Stimulated activated CD8-positive, alpha-beta memory T cell treated with anti-CD3 and anti-CD28 coated beads, Interleukin-4, amount 100 ng/mL, for 1 hour (primary cell): ENCODE measurements at places on chromosomes 3 and 15.

- no peak for DNase-seq
Observed at GRCh38 chr3:126927846-126928245, 55.1 kb upstream of the PLXNA1 start.

DNA sequence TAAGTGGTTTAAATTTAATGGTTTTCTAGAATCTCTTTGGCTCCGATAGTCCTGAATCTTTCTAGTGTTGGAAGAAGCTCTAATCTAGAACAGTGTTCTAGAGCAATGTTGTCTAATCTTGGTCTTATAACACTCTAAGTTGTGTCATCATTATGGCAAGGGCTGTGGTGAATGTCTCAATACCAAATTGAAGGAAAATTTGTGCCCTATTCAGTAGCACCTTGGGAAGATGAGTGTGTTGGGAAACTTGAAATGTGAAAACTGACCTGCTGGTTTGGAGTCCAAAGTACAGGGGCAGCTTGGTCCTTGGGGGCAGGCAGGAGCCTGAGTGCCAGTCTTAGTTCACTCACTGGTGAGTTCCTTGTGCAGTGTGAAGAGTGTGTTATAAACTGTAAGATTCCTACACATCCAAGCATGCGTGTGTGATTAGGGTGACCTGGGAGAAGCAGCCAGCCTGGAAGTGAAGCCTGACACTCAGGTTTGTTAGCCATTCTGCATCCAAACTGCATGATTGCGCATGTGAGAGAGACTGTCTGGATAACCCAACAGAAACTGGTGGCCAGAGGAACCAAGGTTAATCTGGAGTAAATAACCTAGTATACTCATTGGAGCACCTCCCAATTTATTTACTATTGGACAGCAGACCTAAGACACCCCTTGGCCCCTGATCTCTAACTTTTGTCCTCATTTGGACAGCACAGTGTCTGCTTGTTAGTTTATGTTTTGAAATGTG, 14.6 kb downstream of the ZNF592 start:
- DNase-seq = no peak

DNA sequence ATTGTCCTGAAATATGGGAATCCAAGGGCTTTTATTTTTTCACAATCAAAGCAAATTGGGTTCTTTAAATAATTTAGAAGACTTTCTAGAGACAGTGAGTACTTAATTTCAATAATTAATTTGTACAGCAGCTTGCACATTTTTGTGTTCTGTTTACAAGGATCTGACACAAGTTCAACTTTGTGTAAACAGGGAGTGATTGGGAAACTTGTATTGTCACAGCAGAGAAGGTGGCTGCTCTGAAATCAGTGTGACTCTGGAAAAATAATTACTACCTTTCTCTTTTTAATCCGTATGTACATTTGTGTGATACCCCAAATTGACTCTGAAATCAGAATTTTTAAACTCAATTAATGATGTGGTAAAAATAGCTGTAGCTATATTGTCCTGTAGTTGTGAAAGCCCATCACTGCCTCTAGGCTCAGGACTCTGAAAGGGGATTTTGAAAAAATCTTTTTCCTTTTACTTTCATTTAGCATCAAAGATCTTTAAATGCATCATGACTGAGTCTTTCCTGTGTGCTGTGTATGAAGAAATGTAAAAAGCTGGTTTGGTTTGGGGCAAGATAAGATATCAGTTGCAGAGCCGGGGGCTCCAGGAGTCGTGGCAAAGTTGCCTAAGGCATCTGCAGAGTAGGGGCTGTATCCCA, 45.1 kb downstream of the MFSD1 start:
- no peak for DNase-seq

DNA sequence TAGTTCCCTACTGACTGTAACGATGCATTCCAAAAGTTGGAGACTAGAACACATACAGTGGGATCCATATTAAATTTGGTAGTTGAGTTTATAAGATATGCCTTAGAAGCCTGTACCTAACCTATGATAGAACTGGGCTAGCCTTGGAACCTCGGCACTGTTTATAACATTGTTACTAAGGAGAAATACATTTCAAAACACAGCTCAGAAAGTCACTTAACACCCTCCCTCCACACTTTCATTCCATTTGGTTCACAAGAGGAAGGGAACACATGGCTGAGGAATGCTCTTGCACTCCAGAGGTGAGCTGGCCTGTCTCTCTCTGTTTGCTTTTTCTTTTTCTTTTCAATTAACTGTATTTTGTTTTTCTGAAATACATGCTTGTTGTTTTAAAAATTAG, 48.7 kb upstream of the TSC22D2 start:
- DNase-seq = no peak

DNA sequence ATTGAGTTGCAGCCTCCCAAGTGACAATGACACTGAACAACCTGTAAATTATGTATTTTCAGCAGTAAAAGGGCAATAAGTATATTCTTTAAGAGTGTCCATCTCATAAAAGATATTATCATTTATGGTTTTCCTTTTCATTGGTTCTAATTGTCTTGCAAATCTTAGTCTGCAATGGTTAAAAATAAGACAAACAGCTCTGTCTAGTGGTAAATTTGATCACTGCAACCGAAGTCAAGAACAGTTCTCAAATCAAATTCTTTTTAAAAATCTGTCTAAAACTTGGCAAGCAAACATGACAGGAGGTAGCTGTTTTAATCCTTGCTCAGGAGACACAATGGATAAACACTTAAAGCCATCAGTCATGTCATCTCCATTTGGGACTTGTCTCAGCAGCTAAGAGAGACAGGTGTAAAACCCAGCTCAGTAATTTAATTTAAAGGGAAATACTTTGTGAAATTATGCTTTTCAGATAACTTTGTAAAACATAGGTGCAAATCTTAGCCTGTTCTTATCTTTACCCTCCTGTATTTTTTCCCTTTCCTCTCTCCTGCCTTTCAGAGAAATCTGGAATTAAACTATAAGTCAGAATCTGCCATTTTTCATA, 150.3 kb upstream of the ARHGEF26 start:
- DNase-seq = no peak

DNA sequence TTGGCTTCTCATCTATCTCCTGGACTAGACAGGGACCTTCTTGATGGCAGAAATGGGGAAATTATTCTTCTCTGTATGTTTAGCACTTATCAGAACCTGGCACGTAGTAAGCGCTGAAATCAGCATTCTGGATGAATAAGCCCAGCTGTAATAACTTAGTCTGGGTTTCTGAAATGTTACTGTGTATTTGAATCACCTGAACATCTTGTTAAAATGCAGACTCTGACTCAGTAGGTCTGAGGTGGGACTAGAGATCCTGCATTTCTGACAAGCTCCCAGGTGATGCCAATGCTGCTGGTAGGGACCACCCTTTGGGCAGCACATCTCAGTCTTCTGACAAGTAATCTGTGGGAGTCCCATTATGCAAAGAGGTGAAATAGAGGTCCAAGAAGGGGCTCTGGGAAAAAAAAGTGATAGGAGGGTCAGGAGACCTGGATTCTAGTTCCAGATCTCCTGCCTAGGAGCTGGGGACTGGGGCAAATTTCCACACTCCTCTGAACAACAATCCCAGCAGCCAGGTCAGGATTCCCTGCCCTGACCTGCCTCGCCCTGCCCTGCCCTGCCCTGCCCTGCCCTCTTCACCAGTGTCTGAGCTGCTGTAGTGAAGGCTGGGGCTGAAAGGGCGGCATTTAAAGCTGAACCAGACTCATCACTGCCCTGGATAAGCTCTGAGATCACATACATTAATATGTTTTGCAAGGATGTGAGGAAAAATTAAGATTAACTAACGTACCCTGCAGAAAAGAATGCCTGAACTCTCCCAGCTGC, 17.2 kb upstream of the SLC6A11 start:
- no peak for DNase-seq

DNA sequence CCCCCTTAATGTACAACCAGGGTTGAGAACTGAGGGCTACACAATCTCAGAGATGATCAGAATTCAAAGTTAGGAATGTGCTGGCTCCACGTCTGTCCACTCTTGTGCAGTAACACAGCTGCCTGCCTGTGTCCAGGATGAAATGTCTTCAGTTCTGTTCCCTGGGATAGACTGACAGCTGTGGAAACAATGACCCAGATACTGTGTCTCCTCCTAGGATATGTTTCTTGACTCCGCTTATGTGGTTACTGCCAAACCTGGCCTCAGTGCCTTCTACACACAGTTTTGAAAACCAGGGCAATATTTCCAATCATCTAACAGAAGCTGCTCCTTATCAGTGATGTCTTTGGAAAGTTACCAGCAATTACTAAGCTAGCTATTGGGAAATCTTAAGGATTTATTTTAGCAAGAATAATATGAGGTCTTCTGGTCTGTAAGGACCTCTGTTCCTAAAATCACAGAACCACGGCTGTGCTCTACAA, 67.6 kb downstream of the NOX5 start:
- no peak for DNase-seq

DNA sequence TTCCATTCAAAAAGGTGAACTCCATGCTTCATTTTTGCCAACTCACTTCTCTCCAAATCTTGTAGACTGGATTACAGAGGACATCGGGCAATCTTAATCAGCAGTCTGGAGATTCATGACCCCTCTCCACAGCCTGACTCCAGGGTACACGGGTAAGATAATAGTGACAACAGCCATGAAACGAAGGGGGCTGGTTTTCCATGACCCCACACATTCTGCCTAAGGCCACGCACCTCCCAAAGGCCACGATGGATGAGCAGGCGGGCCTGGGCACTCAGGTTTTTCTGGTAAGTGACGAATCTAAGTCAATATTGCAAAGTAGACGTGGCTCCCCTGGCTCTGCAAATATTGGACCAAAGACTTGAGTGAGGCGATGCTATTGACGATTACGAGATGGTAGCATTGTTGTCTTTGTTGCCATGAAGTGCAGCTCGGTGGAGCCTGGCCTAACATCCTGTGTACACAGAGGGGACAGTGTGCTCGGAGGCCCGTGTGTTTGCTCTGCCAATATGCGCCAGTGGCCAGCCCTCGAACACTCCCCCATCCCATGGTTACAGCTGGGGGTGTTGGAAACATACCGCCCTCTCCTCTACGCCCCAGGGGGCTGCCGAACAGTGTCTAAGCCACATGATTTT, 119.1 kb downstream of the OPA1 start:
- DNase-seq = no peak

GRCh38 chr15:22811640-22812039, 25.2 kb downstream of the NIPA1 start:
- no peak for DNase-seq

GRCh38 chr3:72449551-72449950, 398.7 kb downstream of the SHQ1 start:
- DNase-seq = no peak

GRCh38 chr15:56919609-56920366, 1.3 kb downstream of the TCF12 start:
- no peak for DNase-seq

DNA sequence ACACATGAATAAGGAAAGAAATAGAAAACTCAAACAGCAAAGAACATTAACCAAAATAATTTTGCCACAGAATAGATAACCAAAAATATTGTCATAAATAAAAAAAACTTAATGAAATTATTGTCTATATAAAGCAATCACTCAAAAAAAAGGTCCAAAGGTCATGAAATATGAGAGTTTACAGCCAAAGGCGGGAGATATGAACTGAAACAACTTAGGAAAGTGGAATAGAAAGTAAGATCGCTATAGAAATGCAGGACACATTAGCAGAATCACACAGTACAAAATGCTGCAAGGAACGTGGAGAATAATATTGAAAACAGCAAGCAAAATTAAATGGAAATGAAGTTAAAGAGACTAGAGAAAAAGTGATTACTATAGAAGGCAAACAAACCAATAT, 375.0 kb upstream of the ARHGEF26 start:
- no peak for DNase-seq

- no peak for DNase-seq
Observed at GRCh38 chr3:192817053-192817452, 89.7 kb upstream of the FGF12 start.

DNA sequence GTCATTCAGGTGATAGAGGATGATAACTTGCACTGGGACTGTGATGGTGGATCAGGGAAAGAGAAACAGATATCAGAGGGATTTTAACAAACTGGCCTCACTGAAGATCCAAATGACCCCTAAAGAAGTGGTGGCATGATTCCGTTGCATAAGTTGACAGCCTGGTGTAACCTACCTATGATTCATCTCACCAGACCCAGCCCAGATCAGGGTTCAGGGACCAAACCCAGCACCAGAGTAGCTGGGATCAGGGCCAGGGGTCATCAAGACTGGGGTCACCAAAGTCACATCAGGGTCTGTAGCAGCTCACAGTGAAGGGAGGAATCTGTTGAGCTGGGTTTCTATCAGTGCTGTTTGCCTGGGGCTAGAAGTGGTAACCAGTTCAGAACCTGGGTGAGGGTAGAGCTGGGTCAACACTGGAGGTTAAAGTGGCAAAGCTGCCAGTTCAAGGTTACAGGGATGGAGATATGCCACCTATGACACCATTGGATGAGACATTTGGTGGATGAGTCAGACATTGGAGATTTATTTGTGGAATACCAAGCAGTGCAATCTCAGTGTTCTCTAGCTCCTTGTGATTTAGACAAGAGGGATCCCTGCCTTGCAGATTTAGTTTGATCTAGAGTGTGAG, 35.9 kb downstream of the CASR start:
- no peak for DNase-seq

- DNase-seq = no peak
Observed at GRCh38 chr15:98501632-98502031, 146.7 kb upstream of the IGF1R start.

GRCh38 chr3:24161841-24162240, 216.8 kb downstream of the NR1D2 start:
- no peak for DNase-seq

GRCh38 chr3:76107935-76108570, 322.7 kb upstream of the ZNF717 start:
- no peak for DNase-seq

DNA sequence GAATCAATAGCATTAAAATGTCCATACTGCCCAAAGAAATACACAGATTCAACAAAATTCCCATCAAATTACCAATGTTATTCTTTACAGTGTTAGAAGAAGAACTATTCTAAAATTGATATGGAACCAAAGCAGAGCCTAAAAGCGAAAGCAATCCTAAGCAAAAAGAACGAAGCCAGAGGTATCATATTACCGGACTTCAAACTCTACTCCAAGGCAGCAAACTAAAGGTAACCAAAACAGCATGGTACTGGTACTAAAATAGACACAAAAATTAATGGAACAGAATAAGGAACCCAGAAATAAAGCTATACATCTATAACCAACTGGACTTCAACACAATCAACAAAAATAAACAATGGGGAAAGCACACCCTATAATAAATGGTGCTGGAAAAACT, 167.5 kb downstream of the ADAMTS9 start:
- DNase-seq = no peak

DNA sequence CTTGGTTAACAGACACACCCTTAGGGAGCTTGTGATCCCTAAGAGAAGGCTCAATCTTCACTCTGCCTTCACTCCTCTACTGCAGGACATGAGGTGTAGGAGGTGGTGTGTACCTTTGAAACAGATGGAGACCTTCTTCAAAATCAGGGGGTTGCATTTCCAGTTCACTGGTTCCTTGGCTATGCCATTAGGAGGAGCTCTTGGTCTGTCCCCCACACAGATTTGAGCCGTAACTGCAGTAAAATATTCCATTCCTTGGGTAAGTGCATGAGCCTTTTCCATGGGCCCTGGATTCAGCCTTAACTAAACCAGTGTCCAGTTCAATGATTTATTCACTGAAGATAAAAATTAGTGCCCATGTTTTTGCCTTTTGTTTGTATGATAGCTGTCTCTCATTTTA, 144.6 kb downstream of the MCTP2 start:
- DNase-seq = no peak

- DNase-seq = no peak
Observed at GRCh38 chr15:69626095-69627066, 173.8 kb downstream of the RPLP1 start.
